ENCODE measurements at places on chromosomes 1 and 21. TPM values are rescaled to one million over a fixed set of nuclear protein-coding genes. Genes with fewer than 3 reads are reported as not detected.

Gene FCRL4
- not detected for total RNA-seq

Gene TPTE
- total RNA-seq, result not detected

Gene CFHR2
- not detected for total RNA-seq

- no peak for DNase-seq
These were observed 976 bp downstream of the SSBP3 start for GRCh38 chr1:54404939-54405897.

DNA sequence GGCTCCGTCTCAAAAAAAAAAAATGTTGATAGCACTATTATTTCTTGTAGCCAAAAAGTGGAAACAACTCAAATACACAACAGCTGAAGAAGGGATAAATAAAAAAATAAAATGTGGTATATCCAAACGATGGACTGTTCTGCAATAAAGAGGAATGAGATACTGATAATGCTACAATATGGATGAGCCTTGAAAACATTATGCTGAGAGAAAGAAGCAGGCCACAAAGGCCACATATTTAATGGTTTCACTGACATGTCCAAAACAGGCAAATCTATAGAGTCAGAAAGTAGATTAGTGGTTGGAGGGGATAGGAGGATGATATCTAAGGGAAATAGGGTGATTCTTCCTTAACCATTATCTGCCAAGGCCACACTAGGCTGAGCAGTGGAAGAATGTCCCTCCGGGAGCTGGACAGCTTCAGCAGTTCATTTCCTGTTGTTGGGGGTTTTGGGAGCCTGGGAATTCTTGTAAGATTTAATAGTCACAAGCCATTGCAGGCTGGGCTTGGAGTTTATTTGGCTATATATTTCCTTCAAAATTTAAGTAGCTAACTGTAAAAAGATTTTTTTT, 53.5 kb downstream of the ST3GAL3 start:
- DNase-seq, result no peak

- peak; percentile 60 for DNase-seq
These were observed 1.4 kb downstream of the UCK2 start for GRCh38 chr1:165828669-165829329.

DNA sequence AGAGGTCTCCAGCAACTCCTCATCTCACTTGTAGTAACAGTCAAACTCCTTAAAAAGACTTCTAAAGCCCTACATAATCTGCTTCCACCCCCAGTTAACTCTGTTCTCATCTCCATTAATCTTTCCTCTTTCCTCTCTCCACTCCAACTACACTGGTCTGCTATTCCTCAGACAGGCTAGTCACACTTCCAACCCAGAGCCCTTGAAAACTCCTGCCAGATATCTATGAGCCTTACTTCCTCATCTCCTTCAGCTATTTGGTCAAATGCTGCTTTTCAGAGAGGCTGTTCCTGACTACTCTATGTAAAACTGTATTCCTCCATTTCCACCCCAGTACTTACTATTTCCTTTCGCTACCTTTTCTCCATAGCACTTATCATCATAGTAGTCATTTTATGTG, 24.4 kb downstream of the PCP4L1 start:
- DNase-seq, result no peak

- DNase-seq, result peak; percentile 36
These were observed 8.7 kb upstream of the CCN1 start for GRCh38 chr1:85571828-85572227.

GRCh38 chr1:67668660-67669059, 16.3 kb upstream of the GADD45A start:
- no peak for DNase-seq

All from H1 (cell line).